Motor neuron (in vitro differentiated cells): ENCODE measurements at places on chromosomes 11 and 22.

DNA sequence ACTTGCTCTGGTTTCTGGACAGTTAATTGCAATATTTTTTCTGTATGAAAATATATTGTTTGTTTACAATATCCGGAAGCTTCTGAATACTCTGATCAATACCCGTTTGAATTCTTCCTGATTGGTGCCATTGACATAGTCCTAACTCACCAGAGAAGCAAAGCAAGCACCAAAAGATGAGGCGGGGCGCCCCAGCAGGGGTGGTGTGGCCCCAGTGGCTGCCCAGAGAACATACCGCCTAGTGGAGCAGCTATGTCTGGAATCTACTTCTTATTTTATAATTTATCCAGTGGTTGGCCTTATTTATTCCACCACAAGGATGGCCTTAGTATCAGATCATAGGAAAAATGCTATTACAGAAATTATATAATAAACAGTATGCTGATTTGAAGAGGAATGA lies 610.7 kb downstream of the JRKL start:
- no peak for ATAC-seq

GRCh38 chr11:124747406-124748099 lies 4.5 kb downstream of the VSIG2 start:
- no peak for ATAC-seq

GRCh38 chr11:125342281-125342930 lies 153.7 kb downstream of the FEZ1 start:
- no peak for ATAC-seq

- ATAC-seq: peak; percentile 47
Measured at GRCh38 chr22:39462443-39463221, 5.8 kb downstream of the MGAT3 start.

DNA sequence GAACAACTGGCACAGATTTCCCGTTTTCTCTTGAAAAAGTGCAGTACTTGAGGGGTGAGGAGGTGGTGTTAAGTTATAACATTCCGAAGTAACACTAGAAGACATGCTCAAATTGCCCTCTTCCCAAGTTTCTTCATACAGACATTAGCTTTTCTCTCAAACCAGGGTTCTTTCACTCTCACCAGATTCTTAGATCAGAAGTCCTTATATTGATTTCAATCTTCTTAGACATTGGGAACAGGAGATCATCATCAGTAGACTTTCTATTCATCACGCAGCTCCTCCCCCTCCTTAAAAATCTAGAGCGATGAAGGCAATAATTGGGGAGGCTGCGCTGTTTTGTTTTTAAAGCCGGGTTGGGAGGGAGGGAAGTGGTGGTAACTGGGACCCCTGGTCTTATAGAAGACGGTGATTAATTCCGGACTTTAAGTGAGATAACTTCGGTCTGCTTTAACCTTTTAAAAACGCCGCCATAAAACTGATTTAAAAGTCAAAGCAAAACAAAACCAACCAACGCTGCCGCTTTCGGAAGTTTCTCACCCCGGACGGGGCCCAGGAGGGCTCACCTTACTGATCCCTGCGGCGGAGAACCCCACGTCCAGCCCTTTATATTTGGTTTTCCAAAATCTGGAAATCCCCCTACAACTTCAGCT lies 665 bp downstream of the USP28 start:
- ATAC-seq: no peak
